ENCODE measurements at places on chromosomes 2 and 18.

DNA sequence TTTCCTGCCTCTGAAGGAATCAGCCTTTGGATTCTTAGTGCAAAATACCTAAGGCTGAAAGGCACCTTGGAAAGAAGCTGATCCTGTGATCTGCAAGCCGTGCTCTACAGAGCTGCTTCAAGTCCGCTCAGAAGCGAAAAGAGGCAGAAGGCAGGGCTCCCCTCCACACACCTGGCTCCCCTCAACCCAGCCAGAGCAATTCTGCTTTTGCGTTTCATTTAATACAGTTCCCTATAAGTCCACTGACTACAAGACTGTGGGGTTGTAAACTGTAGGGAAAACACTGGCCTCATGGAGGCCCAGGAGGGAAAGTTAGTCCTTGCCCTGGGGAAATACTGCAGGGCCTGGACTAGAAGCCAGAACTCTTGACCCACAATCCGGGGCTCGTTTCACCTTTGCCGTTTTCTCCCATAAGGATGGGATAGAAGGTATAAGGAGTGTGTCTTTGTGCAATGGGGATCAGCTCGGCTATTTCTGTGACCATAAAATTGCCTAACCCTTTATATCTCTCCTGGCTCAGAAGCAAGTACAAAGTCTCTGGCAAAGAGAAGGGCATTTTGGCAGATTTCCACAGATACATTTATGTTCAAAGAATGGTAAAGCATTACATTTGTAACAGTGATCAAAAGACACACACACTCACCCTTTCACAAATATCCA, 95.8 kb upstream of the TEX51 start:
- no peak for DNase-seq

DNA sequence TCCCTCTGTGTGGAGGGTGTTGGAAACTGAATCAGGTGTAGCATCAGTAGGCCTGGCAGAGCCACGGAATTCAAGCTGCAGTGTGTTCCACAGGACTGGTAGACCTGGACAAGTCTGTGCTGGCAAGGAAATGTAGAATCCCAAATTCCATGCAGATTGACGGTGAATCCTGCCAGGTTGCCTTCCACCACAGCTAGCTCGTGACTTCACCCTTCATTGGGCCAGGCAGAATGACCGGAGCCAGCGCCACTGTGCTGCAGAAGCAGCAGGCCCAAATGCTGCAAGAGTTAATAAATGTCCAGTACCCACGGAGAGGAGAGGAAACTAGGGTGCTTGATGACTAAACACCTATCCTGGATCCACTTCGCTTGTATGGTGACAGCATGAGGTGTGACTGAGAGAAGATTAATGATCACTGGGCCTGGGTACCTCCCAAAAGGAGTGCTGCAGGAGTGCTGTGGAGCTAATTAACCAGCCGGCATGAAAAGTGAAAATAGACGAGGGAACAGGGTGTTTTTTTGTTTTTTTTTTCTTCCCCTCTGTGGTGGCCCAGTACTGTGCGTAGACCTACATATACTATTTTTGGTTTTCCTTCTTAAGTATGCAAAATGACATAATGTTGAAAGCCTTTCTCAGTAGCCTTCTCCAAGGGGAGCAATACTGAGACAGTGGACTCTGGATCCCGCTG, 122.2 kb downstream of the TANC1 start:
- no peak for DNase-seq

- no peak for DNase-seq
Measured at GRCh38 chr18:22200611-22201225, 31.3 kb downstream of the GATA6 start.

DNA sequence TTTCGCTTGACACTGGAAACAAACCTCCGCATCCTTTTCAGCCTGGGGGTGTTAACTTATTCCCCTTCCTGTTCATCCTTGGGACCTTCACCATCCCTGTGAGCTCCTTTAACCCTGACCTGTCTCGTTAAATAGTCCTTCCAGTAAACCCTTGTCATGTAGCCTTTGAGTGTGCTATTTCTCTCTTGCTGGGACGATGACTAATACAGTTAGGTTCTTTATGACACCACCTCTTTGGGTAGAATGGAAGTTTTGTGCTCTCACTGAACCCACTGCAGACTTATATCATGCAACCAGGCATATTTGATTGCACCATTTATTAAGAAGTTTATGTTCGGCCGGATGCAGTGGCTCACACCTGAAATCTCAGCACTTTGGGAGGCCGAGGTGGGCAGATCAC, 40.5 kb upstream of the GAREM1 start:
- DNase-seq = no peak

- peak; percentile 2 for DNase-seq
Measured at GRCh38 chr2:161273038-161273760, 35.0 kb upstream of the PSMD14 start.

GRCh38 chr2:64661741-64662169, 8.0 kb upstream of the SERTAD2 start:
- DNase-seq = no peak

DNA sequence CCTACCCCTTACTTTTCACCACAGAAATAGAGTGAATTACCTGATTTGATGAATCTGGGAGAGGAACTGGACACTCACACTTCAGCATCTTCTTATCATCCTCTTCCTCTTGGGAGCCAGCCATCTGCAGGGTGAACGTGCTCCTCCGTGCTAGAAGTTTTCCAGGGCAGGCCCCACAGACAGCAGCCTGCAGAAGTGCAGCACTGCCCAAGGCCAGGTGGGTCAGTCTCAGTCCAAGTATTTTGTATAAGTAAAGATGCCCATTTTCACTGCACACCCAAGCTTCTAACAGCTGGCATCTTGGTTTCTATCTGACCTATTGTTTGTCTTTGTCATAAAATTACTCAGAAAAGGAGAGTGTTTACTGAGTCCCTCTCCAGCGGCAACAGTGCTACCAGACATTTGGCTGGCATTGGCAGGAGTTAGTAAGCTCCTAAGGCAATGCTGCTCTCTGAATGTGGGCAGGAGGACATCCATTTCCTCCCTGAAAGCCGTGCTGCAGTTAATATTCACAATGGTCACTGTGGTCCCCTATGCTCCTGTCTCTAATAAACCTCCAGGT, 222.6 kb upstream of the CTAGE1 start:
- DNase-seq = no peak

DNA sequence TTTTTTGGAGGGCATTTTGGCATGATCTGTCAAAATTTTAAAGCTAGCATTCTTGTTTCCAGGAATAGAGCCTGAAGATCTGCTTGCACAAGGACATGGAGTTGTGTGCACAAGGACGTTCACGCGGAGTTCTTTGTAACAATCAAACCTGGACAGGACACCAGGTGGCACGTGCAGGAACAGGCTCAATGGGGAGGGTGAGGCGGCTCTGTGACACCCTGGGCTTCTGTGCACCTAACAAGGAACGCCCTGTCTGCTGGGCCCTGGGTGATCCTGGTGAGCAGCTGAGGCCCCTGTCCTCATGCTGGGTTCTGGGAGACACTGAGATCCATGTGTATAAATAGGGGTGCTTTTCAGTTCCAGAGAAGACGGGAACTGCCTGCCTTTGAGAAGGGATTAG, 93.1 kb upstream of the PXDN start:
- DNase-seq = no peak

DNA sequence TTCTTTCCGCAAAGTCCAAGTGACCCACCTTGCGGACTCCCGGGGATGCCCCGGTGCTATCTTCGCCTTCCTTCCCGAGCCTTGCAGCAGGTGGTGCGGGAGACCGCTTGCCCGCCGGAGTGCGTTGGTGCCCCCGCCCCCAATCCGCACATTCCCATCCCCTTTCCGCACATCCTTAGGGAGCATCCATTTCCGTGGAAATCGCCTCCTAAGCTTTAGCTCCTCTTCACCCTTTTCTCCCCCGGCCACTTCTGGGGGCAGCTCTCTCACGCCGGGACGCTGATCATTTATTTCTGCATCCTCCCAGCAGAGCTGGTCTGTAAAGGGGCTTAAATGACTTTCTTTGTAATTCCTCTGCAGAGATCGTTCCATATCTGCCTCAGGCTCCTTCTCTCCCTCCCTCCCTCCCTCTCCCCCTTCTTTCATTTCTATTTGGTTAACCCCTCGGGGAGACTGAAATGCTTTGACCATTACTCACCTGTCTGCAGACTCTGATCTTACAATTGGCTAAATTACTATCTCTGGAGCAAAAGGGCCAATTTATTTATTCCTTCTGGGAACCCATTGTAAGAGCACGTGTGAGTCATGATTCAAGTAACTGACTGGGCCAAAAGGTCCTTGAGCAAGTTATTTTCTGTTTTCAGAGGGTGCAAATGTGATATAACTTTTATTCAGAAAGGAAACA, 1.3 kb upstream of the LYPD1 start:
- DNase-seq = no peak

GRCh38 chr2:232137356-232138147, 176.0 kb downstream of the DIS3L2 start:
- DNase-seq = no peak

DNA sequence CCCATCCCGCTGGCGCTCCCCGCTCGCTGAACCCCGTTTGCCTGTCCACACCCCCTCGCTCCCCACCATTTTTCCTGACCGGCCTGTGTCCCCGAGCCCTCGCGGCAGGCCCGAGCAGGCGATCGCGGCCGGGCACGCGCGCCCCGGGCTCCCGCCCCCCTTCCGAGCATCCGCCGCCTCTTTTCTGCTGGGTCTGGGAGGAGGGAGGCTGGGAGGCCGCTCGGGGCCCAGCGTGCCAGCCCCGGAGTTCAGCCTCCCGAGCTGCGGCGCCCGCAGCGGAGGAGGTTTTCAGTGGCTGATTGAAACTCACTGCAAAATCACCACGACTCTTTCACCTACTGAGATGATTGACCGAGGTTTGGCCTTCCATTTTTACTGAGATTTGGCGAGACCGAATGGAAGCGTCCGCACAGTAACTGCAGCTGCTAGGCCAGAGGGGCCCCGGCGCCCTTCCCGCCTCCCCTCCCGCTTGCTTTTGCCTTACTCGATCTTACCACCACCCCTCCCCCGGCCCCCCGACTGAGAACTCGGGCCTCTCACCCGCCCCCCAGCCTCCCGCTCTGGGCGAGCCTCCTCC, 4.8 kb downstream of the SOX11 start:
- DNase-seq = peak; percentile 32

- no peak for DNase-seq
Measured at GRCh38 chr2:133062931-133063665, 393.1 kb upstream of the LYPD1 start.

- DNase-seq = no peak
Measured at GRCh38 chr2:182444170-182444569, 17.3 kb upstream of the PDE1A start.

DNA sequence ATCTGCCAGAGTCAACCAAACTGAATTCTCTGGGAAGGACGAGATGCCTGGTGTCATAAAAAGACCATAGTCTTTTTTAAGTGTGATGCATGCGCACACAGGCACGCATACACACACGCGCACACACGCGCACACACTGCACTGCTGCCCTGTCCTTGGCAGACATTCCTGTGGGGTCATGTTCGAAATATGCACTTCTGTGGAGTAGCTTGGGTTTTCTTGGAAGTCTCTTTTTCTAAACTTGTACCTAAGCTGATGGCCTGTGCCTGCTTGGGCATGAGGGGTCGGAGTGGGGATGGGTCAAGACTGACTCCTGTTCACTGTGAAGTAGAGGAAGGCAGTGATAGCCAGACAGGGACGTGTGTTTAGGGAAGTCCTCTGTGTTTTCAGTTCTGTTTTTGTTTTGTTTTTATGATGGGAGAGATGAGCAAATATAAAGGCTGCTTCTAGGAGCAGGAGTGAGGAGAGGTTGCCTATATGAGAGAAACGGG, 4.0 kb upstream of the RMC1 start:
- DNase-seq = no peak

GRCh38 chr2:188952901-188953300, 21.3 kb upstream of the COL3A1 start:
- DNase-seq = no peak

DNA sequence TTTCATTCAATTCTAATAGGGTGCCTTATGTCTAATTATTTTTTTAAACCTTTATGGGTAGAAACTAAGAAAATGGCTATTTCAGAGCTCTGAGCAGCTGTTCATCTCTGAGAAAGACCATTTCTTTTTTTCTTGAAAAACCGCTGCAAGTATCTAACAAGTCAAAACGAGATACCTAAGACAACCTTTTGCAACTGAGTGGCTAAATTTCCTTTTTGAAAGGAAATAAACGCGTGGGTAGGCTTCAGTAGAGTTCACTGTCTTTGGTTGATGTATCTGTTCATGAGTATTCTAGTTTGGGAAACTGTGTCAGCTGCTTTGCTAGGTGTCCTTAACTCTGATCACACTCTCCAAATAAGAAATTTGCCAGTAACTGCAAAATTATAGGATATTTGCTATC, 104.3 kb upstream of the LINC00305 start:
- no peak for DNase-seq

- DNase-seq = no peak
Measured at GRCh38 chr2:75607988-75608683, 38.4 kb upstream of the MRPL19 start.

- no peak for DNase-seq
Measured at GRCh38 chr2:30871440-30871839, 64.2 kb upstream of the CAPN13 start.

DNA sequence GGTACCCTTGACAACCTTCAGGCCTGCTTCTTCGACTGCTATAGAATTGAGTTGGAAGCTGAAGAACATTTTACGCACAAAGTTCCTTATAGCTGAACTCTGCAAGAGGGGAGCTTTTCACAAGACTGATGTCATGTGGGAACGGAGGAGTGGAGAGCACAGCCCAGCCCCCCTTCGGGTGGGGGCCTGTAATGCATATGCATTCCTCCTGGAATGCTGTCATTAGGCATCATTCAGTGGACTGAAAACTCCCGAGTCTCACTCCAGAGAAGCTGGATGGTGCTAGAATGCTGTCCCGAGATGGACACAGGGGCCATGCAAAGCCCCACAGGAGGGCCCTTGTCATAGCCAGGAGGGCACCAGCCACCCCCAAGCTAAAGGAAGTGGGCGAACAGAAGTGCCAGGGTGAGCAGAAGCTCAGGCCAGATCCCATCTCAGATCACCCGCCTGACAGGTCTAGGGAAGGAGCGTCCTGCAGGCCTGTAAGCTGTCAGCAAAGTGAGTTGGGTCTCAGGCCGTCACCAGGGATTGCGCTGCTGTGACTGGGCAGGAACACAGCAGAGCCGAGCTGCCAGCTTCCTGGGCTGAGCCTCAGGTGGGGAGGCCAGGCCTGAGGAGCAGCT, 43.8 kb upstream of the RBM44 start:
- DNase-seq = no peak

DNA sequence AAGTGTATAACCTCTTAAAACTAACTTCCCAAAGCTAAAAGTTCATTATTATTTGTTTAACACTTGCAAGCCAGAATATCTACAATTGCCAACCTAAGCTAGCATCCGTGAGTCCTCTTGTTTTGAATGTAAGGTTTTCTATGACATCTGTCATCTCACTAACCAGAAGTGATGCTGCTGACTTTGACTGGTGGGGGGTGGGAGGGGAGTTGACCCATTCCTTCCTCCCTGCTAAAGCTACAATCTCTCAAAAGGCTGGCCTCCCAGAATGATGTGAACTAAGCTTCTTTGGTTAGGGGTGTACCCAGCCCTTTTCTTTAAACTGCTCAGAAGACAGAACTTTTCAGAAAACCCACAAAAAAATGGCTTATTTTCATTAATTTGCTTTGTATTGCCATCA, 280.6 kb downstream of the ZEB2 start:
- no peak for DNase-seq

GRCh38 chr2:105376010-105376409, 22.8 kb downstream of the FHL2 start:
- DNase-seq = no peak

All from SHP77 treated with DMSO at 0.1 percent for 48 hours (cell line).